ENCODE measurements at places on chromosomes 12 and 14. TPM values are rescaled to one million over a fixed set of nuclear protein-coding genes. Genes with fewer than 3 reads are reported as not detected.

- no peak for DNase-seq
Observed at GRCh38 chr12:43884683-43885410, 49.0 kb downstream of the TMEM117 start.

DNA sequence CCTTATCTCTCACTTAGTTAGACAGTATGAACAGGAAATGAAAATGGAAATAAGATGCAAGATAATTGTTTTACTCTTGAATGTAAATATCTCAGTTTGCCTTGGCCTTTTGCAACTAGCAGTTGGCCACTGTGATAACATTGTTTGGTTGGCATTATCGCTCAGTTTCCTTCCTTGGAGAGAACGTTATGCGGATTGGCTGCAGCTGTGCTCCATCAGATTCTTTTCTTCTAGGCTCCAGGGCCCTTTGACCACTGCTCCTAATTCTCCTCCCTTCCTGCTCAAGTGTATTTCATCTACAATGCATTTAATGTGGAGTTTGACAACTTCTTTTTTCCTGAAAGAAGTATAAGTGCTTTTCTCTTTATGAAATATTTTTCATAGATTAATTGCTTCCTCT lies 284.2 kb downstream of the ADAMTS20 start:
- DNase-seq, result no peak

- DNase-seq, result peak; percentile 73
Observed at GRCh38 chr12:31590642-31591379, at the start of gene DENND5B. Gene DENND5B, minus strand, starts transcription at chr12:31591136. Its CDS starts 304 bp downstream, at chr12:31590832.

DNA sequence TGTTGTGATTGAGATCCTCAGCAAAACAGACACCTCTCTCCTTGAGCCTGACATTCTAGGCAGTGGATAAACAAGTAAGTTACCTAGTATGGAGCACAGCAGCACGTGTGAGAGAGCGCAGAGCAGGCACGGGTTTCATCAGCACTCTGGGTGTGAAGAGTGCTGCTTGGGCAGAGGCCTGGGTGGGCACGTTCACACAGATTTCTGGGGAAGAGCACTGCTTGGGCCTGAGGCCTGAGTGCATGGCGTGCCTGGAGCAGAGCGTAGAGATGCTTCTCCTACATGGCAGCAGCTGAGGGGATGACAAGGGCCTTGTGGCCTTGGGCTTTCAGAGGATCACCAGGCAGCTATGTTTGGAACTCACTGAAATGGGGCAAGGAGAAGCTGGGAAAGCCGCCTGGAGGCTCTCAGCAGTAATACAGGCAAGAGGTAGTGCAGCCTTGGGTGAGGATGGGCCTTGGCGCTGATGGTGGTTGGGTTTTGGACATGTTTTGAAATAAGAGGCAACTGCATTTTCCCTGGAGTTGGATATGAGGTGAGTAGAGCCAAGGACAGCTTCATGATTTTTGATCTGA lies 17.6 kb downstream of the CKB start:
- DNase-seq, result no peak

The FBXW8 gene
- 11.9 TPM for total RNA-seq

The SNW1 gene
- 57.9 TPM for total RNA-seq

The LTBP2 gene
- total RNA-seq, result 0.94 TPM

The CDK4 gene
- total RNA-seq, result 59.0 TPM

DNA sequence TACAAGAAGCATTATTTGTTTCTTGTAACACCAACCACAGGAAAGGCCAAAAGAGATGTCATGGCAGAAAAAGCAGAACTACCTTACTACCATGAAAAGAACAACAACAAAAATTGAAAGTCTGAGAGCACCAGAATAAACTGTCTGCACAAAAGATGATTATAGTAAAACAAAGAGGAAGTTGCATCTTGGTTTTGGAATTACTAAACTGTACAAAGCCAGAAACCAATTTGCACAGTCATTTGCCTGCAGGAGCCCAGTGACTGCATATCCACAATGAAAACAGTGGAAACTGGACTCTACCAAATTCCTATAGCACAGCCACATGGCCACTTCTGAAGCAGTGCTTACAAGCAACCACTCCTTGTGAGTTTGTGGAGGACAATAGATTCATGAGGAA lies 276.2 kb downstream of the SSPN start:
- no peak for DNase-seq

DNA sequence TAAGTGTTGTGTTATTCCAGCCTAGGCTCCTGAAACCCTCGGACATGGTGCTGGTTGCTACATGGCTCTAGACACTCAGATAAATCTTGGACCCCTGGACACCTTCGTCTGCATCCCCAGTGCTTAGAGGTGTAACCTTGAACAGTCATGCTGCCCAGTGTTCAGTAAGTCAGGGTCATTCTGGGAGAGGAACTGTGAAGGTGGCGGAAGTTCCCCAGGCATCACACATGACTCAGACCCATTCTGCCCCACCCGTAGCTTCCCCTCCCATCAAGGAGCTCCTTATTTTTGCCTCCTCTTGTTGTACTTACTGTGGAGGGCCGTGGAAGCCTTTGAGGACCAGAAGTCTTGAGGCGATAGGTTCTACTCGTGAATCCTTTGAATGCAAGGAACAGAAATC lies 18.1 kb upstream of the SSPN start:
- DNase-seq, result no peak

GRCh38 chr12:115095073-115095748 lies 411.2 kb upstream of the TBX3 start:
- no peak for DNase-seq

The LRRC10 gene
- total RNA-seq, result not detected

All from occipital lobe (tissue), 3 donors.